ENCODE measurements at places on chromosomes 6 and 20. TPM values are rescaled to one million over a fixed set of nuclear protein-coding genes. Genes with fewer than 3 reads are reported as not detected.

- DNase-seq, result no peak
Observed at GRCh38 chr6:122798099-122798641, 9.1 kb downstream of the SMPDL3A start.

CSNK2B gene
- 67.6 TPM for total RNA-seq

- no peak for DNase-seq
Observed at GRCh38 chr20:44516491-44516890, 5.4 kb downstream of the SERINC3 start.

GRCh38 chr20:12829170-12829569, 179.6 kb upstream of the SPTLC3 start:
- DNase-seq, result no peak

- DNase-seq, result no peak
Observed at GRCh38 chr20:57008217-57008616, 258.2 kb downstream of the BMP7 start.

GRCh38 chr20:59456342-59457279, 147.7 kb upstream of the PHACTR3 start:
- DNase-seq, result no peak

GINS1 gene
- total RNA-seq, result 8.3 TPM

DNA sequence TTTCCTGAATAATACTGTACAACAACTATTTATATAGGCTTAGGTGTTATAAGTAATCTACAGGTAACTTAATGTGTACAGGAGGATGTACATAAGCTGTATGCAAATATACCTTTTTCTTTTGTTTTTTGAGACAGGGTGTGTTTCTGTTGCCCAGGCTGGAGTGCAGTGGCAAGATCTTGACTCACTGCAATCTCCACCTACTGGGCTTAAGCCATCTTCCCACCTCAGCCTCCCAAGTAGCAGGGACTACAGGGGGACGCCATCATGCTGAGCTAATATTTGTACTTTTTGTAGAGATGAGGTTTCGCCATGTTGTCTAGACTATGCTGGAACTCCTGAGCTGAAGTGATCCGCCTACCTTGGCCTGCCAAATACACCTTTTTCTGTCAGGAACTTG, 191.7 kb upstream of the ZNF217 start:
- no peak for DNase-seq

- DNase-seq, result no peak
Observed at GRCh38 chr20:59613861-59614260, 9.5 kb downstream of the PHACTR3 start.

GRCh38 chr6:36716476-36717093, 19.0 kb downstream of the RAB44 start:
- no peak for DNase-seq

DNA sequence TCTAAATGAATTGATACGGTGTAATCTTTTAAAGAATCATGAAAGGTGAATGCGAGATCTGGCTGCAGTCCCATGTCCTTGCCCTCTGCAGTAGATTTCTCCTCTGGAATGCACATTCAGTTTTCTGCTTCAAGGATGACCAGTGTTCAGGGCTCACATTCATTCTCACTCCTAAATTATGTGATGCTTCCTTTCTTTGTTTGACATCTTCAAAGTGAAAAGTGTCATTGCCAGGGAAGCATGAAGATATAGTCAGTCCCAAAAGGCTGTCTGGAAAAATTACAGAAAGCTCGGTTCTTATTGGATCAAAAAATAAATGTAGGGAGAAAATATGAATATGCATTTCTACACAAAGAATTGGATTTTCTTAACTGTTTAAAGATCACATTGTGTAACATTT, 395.6 kb downstream of the NKAIN2 start:
- DNase-seq, result no peak

- no peak for DNase-seq
Observed at GRCh38 chr6:98828211-98828788, 6.1 kb upstream of the POU3F2 start.

DNA sequence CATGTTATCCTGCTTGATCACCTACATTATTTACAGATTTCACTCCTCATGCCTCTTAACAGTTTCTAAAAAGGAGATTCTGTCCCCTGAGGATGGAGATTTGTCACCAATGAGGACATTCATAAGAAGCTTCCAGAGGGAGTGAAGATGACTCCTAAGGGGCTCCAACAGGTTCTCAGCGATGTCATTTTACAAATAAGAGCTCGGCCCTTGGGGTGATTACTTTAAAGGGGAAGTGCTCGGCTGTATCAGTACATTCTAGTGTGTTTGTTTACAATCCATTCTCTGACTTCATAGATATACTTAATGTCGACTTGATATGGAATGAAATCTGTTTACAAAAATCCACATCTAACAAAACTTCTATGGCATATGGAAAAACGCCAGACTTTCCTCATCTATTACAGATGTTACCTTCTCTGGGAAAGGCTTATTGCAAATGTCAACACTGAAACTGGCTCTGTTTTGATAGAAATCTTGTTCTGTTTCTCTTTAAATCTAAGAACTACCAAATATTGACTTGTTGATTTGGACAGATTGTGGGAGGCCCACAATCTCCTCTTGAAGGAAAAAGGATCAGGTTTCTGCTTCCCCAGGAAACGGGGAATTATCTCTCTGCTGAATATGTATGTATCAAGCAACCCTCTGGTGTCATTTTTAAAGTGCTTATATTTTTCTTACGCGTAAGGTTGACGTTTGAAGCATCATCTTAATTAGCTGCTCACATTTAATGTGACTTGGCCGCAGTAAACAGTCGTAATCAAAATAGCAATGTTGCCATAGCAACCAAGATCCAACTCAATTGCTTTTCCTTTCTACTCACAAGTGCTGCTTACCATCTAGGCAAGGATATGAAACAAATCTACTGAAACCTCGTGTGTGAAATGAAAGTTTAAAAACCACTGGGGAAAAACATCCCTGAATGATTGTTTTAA, 95.7 kb downstream of the SHLD1 start:
- peak; percentile 53 for DNase-seq

DNA sequence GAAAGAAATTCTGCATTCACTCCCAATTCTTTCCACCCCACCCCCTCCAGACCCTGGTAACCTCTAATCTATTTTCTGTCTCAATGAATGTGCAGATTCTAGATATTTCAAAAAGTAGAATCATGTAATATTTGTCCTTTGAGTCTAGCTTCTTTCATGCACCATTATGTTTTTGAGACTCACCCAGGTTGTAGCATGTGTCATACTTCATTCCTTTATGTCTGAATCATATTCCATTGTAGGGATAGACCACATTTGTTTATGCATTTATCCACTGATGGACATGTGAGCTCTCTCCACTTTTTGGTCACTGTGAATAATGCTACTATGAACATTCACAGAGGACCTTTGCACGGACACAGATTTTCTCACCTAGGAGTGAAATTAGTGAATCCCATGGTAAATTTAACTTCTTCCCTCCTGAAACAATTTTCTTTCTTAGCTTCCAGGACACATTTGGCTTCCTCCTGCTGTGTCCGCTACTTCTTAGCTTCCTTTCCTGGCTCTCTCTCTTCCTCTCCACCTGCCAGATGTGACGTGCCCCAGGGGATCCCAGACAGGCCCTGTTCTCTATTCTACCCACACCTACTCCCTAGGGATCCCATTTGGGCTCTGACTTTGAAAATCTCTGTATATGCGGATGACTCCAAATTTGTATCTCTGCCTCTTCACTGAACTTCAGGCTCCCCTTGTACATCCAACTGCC, 24.1 kb upstream of the ARFGEF2 start:
- peak; percentile 58 for DNase-seq

- DNase-seq, result no peak
Observed at GRCh38 chr6:91744566-91744965, 1157.7 kb upstream of the MAP3K7 start.

GRCh38 chr6:127186889-127187288, 68.4 kb downstream of the RSPO3 start:
- peak; percentile 61 for DNase-seq

ABHD12 gene
- total RNA-seq, result 20.0 TPM

DNA sequence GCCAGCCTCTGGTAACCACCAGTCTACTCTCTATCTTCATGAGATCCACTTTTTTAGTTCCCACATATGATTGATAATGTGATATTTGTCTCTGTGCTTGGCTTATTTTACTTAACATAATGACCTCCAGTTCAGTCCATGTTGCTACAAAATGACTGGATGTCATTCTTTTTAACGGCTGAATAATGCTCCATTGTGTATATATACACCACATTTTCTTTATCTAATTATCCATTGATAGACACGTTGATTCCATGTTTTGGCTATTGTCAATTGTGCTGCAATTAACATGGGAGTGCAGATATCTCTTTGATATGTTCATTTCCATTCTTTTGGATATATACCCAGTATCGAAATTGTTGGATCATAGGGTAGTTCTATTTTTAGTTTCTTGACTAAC, 89.3 kb downstream of the ATRN start:
- DNase-seq, result no peak

COL9A3 gene
- 0.99 TPM for total RNA-seq

- DNase-seq, result no peak
Observed at GRCh38 chr6:122400121-122400450, 634 bp downstream of the HSF2 start.

GRCh38 chr6:22716721-22717120, 147.4 kb downstream of the HDGFL1 start:
- DNase-seq, result no peak

Measured in lung microvascular endothelial cell (primary cell).